NCI-H1694 (cell line): ENCODE measurements at places on chromosomes 6 and 20.

GRCh38 chr6:99736302-99736701 lies 129.7 kb downstream of the PRDM13 start:
- no peak for DNase-seq

DNA sequence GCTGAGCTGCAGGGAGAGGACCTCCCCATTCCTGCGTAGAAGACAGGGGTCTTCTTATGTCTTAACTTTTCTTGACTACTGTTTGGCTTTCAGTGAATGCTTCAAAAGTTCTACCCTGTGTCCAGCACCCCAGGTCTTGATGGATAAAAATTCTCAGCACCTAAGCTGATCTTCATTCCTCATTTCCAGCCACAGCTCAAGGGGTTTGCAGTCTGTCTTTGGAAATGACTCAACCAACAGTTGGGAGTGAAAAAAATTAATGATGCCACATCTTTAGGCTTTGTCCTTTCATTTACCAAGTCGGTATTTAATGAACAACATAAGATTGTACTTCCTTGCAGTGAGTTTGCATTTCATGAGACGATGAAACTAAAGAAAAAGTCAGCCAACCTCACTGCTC lies 40.3 kb downstream of the PRDM1 start:
- no peak for DNase-seq

- DNase-seq = no peak
Measured at GRCh38 chr6:104956731-104957294, at the start of gene LIN28B. LIN28B (plus strand) TSS chr6:104957107; CDS start chr6:104957251, 144 bp downstream.

- DNase-seq = no peak
Measured at GRCh38 chr6:141510803-141511202, 621.9 kb upstream of the GJE1 start.

- DNase-seq = no peak
Measured at GRCh38 chr20:41393705-41394066, 27.1 kb upstream of the EMILIN3 start.
